ENCODE measurements at places on chromosomes 5 and 9.

- DNase-seq: peak; percentile 33
Observed at GRCh38 chr9:136820971-136821825, 13.4 kb downstream of the RABL6 start.

GRCh38 chr5:174295702-174296436 is 250.4 kb downstream of the NSG2 start:
- DNase-seq: no peak

- DNase-seq: no peak
Observed at GRCh38 chr5:89315286-89316100, 432.5 kb upstream of the MEF2C start.

DNA sequence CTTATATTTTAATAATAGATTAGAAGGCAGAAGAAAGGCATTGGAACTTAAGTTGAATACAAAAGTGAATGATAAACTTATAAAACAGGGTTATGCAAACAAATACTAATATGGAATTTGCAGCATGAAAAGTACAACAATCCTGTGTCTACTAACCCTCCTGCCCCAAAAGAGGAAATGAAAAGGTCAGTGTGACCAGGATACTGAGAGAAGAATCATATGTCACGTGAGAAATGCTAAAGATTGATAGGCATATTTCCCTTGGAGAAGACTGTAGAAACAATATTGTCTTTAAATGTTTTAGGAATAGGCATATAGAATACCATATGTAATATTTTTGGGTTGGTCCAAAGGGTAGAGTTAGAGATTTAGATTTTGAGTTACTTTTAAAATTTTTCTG is 3.8 kb downstream of the WDR36 start:
- peak; percentile 30 for DNase-seq

- DNase-seq: no peak
Observed at GRCh38 chr5:176780176-176781053, 29.9 kb upstream of the UNC5A start.

DNA sequence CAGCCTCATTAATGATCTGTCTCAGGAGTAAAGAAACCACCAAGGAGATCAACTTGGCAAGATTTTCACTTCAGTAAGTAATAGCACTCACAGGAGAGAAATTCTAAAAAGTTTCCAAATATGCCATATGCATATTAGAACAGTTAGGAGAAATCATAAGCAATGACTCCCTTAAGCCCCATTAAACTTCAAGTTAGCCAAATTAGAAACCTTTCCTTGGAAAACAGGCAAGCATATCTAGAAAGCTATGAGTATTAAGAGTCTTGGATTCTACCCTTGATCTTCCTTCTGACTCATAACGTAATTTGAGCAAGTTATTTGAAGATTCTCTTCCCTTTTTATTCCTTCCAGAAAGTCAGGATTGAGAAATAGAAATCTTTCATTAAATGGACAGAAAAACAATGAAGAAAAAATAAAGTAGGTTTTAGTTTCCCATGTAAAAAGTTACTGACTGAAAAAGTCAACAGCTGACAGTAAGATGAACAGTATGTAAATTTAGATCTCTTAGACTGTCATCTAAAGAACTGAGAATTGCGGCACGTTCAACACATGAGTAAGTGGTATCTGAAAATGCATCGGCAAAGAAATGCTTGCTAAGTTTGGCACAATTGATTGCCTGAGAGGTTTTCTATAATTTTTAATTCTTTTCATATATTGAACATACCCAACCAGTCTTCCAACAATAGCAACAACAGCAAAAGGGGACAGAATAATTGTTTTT is 565.7 kb upstream of the FTMT start:
- no peak for DNase-seq

- DNase-seq: peak; percentile 52
Observed at GRCh38 chr5:177086654-177087397, at the start of gene FGFR4. TSS of gene FGFR4 (plus strand) at chr5:177086915. CDS start at chr5:177089603, 2,688 bp downstream.

DNA sequence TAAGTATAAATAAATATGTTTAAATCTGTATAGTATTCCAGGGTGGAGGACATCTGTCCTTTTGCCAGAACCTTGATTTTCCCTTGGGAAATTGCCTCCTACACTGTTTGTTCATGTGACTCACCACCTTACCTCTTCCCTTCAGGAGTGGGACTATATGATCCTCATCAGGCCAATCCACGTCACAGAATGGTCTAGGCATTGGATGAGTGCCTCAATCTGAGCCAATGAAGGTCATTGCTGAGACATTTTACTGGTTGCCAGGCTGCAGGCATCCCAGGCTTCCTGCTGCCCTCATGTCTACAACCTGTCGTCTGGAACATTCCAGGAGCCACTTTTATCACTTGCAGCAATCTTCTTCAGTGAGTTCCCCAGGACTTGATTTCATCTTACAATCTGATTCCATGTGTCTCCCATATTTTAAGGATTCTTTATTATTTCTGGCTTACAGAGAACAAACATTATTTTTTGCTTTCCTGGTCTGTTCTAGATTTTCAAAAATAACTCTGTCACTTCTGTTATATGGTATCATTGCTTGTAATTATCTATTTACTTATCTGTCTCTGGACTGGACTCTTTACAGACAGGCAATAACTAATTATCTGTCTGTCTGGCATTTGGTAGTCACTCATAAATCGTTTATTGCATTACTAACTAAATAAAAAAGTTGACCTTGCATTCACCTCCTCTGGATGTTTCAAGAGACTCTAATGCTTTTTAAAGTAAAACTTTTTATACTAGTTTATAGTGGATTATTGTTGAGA is 107.3 kb upstream of the APC start:
- no peak for DNase-seq

- DNase-seq: no peak
Observed at GRCh38 chr9:74496406-74496805, 729 bp upstream of the RORB start.

GRCh38 chr9:15079989-15080388 is 169.8 kb upstream of the FREM1 start:
- DNase-seq: no peak

GRCh38 chr5:56277573-56277972 is 44.4 kb upstream of the ANKRD55 start:
- no peak for DNase-seq

DNA sequence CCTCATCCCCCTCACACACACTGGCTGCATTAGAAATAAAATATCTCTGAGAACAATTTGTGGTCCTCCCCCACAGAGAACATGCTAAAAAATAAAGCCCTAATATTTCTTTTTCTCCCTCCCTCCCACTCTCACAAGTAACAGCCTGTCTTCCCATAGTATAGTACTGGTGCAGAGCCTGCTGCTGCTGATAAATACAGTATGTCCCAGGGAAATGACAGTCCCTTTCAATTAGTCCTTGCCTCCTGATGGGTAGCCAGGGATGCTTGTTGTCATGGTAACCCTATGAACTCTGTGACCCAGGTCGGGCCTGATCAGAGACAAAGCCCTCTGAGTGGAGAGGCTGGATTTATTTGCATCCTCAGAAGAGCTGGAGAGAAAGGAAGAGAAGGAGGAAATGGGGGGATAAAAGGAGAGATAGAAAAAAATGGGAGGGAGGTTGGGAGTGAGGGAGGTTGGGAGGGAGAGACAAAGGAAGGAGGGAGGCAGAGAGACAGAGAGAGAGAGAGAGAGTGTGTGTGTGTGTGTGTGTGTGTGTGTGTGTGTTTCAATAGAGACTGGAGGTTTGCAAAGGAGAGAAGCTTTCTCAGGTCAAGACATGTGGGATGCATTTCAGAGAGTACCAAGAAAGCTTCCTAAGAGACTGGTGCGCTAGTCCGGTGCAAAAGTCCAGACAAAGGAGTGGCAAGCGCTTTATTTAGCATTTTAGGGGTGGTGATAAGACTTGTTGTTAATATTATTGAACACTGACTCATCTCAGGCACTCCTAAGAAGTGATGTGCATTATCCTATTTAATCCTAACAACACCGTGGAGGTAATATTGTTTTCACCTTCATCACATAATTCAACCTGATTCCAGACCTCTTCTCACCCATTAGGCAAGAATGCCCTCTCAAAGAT is 260.8 kb downstream of the FAM114A2 start:
- no peak for DNase-seq

DNA sequence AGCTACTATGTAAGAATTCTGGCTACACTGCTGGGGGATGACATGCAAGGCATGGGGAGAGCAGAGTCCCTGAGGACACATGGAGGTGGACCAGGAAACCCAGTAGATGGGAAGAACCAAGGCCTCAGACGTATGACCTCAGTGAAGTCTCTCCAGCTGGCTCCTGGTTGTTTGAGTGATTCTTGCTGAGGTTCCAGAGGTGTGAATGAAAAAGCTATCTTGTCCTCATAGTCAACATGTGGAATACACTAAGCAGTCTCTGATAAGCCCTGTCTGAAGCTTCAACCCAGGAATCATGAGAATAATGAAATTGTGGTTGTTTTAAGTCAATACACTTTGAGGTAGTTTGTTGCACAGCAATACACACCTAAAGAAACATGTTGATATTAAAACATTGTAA is 78.0 kb downstream of the GABRA6 start:
- DNase-seq: no peak

DNA sequence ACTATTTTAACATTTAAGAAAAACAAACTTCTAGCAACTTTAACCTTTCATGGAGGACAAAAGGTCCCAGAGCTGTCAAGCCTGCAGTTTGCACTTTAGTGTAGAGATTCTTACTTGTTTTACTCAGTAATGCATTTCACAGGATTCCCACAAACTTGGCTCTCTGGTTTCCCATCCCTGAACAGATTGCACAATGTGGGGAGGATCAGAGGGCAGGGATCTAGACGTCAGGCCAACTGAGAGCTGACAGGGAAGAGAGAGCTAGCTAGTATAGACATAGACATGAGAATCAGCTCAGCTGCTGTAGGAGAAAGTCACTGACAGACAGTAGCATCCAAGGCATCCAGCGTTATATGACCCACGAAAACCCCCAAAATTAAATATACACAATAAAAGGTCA is 20.9 kb upstream of the BNIP1 start:
- DNase-seq: no peak

DNA sequence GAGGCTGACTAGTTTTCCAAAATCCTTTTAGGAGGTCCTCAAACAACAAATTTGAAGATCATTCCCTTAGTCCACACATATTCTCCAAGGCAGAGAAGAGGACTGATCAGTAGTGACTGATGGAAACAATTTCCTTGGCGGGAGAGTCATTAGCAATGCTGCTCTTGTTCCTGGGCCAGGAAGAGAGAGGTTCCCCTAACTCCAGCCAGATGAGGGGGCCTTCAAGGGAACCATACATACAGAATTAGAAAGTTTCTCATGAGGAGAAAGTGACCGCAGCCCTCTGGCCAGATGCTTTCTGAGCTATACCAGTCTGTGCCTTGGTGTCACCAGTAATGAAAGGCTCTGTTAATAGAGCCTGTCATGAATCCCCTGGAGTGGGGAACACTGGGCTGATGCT is 539.4 kb downstream of the BNC2 start:
- DNase-seq: no peak

DNA sequence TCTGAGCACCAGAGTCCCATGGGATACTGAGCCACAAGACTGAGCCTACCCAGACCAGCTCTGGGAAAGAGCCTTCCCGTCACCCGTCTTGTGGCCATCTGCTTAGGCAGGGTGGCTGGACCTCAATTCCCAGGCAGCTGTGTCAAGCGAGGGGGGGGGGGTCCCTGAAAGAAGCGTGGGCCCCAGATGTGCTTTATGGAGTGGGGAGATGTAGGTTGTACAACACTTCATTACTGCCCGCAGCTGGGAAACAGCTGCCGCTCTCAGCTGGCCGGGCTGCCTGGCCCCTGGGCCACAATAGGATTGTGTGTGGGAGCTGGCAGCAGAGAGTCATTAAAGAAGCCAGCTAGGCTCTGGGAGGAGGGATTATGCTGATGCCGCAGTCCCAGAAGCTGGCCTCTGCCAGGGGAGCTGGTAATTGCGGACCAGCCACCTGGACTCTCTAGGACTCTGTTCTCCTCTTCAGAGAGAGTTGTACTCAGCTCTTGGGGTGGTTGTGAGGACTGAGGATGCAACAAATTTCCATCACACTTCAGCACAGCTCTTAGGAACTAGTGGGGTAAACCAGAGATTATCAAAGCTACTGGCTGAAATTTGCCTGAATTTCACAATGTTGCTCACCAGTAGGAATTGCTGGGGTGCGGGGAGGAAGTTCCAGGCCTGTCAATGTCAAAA is 145.4 kb downstream of the GADD45G start:
- DNase-seq: peak; percentile 29

- no peak for DNase-seq
Observed at GRCh38 chr9:37378613-37379004, 43.9 kb upstream of the GRHPR start.

GRCh38 chr9:129079829-129080228 is 1.1 kb upstream of the DOLPP1 start:
- DNase-seq: no peak

DNA sequence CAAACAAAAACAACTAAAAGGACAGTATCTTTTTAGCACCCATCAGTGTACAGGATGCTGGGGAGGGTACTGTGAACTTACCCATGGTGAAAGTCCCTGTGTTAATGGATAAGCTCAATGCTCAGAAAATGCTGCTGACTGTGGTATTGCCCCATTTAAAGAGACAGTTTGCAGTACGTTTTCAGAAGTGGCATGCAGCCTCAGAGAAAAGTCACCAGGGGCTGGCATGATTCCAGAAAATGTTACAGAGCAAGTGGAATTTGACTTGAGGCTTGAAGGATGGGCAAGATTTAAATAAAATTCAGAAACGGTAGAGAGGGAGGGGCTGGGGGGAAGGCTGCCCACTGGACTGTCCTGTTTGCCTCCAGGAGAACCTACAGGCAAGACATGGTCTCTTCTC is 7.2 kb downstream of the S1PR3 start:
- DNase-seq: no peak

DNA sequence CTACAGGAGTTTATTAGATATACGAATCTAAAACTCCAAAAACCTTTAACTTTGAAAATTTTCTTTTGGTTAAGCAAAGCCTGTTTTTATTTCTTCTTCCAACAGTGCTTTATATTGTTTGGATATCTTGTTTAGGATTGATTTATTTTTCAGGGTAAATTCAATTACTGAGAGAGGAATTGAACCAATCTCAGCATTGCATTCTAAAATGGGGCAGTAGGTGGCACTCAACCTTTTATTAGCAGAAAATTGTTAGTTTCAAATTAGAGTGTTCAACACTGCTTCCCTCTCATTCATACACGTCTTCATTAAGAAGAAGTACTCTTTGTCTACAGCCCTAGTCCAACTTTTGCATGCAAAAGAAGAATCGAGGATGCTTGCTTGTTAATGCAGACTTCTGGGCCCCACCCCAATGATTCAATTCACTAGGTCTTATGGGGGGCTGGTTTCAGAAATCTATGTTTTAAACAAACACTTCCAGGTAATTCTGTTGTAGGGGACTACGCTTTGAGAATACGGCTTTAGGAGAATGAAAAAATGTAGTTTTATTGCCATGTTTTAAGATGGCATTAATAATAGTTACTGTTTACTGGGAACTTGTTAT is 26.6 kb downstream of the MRPL22 start:
- peak; percentile 19 for DNase-seq

GRCh38 chr9:94783102-94783682 is 56.7 kb downstream of the AOPEP start:
- DNase-seq: peak; percentile 68

- DNase-seq: no peak
Observed at GRCh38 chr5:14059810-14060209, 83.3 kb upstream of the TRIO start.

- no peak for DNase-seq
Observed at GRCh38 chr9:18861609-18862544, 171.1 kb downstream of the SAXO1 start.

- peak; percentile 33 for DNase-seq
Observed at GRCh38 chr5:60820593-60821487, 23.2 kb downstream of the ELOVL7 start.

Data from inflammatory macrophage treated with lipopolysaccharide for 4 hours (primary cell).